ENCODE measurements at places on chromosomes 2 and 18.

GRCh38 chr2:196489371-196489770 lies 150.1 kb upstream of the CCDC150 start:
- DNase-seq = no peak

- DNase-seq = no peak
Observed at GRCh38 chr2:6337472-6337820, 528.3 kb downstream of the CMPK2 start.

DNA sequence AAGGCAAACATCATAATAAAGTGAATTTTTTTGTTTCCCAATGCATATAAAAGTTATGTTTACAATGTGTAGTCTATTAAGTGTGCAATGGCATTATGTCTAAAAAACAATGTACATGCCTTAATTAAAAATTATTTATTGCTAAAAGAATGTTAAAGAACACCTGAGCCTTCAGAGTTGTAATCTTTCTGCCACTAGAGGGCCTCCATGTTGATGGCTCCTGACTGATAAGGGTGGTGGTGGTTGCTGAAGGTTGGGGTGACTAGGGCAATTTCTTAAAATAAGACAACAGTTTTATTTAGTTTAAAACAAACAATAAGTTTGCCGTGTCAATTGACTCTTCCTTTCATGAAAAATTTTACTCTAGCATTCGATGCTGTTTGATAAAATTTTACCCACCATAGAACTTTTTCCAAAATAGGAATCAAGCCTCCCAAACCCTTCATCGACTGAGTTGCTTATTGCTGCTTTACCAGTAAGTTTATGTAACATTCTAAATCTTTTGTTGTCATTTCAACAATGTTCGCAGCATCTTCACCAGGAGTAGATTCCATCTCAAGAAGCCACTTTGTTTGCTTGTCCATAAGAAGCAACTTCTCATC lies 32.3 kb downstream of the MAP3K2 start:
- peak; percentile 13 for DNase-seq

GRCh38 chr18:75240433-75240832 lies 29.8 kb downstream of the TSHZ1 start:
- DNase-seq = no peak

DNA sequence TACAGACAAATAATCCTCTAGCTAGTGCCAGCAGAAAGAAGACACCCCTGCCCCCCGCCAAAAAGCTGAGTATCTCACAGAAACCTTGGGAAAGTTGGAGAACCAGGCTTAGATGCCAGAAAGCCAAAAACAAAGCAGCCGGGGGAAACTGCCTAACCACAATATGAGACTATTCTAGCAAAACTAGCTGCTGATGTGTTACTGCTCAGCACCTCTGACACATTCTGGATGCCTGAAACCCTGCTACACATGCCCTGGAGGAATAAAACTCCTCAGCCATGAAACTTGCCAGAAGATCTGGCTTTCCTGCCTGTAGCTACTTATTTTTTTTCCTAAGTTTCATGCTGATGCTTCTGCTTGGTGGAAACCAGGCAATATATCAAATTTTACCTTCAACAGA lies 122.7 kb upstream of the GCFC2 start:
- no peak for DNase-seq

DNA sequence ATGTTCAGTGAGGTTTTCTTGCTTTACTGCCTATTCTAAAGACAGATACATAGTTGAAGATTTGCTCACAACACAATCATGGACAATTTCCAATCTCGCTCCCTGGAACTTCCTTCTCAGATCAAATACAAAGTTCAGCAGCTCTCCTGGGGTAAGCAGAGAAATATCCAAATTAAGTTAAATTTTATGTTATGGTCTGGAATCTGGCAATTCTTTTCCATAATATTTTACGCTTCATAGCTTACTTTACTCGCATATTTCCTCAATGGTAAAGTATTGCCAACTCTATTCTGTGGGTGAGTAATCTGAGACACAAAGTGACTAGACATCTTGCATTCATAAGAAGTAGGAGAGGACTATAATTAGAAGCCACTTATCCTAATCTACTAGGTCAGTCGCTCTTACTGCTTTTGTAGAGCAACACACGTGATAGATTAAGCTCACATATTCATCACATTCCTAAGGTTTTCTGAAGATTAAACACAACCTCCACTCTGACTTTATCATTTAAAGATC lies 529.4 kb downstream of the CCDC85A start:
- DNase-seq = no peak

DNA sequence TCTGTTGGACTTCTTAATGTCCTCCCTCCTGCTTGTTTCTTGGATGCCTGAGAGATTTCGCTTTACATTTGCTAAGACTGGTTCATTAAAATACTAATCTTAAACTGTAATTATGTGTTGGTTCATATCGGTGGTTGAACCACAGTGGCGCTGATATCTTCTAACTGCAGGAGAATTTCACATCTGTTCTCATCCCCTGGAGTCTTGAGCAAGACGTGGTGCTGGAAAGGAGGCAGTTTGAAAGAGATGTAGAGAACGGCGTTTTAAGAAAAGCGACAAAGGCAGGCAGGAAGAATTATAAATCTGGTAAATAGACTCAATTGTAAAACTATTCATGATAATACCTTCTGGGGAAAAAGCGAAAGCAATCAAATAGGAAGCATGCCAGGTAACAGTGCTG lies 79.5 kb downstream of the NXPH2 start:
- DNase-seq = no peak

DNA sequence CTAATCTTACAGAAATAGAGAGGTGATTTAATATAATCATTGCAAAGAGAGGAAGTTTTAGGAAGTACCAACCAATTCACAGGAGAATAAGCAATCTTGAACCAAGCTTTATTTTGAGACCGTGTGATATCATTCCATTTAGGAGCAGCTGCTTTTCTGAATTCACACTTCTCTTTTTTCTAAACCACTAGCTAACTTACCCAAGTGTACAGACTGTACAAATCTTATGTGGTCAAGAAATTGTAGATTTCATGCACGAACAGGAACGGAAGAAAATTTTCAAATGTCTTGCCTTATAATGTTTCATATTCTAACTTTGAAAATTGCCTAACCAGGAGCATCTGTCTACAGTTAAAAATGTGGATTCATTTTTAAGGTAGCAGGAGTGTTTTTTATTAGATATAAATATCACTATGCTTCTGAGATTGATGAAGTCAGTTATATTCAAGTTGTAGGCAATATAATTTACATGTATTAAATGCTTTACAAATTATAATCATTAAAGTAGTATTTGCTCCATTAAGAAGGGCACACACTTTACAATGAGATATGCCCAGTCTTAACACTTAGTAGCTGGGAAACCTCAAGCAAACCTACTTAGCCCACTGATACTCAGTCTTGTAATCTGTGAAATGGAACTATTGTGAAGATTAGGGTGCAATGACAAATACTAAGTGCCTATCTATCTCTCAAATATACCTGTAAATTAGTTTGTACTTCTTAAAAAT lies 302.2 kb upstream of the STON1 start:
- DNase-seq = no peak

DNA sequence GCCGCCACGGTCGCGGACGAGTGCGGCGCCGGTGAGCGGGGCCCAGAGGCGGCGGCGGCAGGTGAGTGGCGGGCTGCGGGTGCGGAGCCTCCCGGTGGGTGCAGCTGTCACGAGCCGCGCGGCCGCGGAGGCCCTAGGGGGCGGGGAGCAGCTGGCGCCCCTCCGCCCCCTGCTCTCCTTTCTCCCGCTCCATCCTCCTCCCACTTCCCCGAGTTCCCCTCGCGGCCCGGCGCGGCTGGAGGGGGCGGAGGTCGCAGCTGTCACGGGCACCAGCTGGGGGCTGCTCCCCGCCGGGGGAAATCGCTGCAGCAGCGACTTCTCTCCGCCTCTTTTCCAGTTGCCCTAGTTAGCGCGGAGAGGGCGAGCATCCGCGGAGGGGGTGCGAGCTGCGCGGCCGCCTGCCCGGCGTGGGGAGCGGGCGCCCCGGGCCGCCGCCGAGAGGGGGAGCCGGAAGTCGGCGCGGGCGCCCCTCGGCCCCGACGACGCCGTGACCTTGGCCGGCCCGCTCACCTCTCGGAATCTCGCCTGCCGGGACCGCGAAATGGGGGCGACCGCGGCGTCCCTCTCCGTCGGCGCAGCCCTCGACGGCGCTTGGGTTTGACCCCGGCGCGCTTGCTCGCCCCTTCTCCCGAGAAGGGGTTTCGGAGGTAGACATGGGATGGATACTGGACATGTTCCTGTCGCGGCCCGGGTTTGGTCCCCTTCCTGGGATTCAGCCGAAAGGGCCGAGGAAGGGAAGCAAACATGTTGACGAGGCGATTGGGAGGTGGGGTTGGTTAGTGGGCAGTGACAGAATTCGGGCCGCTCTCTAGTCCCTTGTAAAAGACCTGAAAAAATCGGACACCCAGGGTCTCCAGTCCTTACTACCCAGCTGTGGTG lies 727 bp downstream of the NCOA1 start:
- peak; percentile 53 for DNase-seq

GRCh38 chr2:209424781-209425470 lies 1.1 kb downstream of the MAP2 start:
- no peak for DNase-seq

- DNase-seq = no peak
Observed at GRCh38 chr2:145543155-145543554, 1023.2 kb upstream of the ZEB2 start.

GRCh38 chr2:207235621-207236020 lies 69.9 kb upstream of the KLF7 start:
- no peak for DNase-seq

DNA sequence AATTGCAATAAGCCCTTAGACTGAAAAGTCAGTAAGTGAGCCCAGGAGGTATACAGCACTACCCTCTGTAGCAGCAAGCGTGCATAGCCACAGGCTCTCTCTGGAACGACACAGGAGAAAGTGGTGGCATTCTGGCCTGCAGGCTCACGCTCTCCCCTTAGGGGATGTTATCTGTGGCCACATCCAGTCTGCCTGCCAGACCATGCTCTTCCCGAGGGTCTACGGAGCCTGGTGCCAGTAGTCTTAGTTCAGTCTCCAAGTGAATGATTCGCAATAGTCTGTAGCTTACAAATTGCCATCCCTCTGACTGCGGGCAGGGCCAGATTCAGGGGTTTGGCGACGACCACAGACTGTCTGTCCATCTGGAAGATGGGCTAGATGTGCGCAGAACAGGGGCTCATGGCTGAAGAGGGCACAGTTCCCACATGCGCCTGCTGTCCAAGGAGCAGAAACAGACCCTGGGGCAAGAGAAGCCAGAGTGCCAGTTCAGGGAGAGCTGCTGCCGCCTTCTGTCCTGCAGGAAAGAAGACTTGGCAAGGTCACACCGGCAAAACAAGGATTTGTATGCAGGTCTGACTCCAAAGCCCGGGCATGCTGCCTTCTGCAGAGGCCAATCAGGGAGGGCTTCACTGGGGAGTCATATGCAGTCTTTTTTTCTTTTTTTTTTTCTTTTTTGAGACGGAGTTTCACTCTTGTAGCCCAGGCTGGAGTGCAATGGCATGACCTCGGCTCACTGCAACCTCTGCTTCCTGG lies 3.5 kb upstream of the KLF11 start:
- no peak for DNase-seq

DNA sequence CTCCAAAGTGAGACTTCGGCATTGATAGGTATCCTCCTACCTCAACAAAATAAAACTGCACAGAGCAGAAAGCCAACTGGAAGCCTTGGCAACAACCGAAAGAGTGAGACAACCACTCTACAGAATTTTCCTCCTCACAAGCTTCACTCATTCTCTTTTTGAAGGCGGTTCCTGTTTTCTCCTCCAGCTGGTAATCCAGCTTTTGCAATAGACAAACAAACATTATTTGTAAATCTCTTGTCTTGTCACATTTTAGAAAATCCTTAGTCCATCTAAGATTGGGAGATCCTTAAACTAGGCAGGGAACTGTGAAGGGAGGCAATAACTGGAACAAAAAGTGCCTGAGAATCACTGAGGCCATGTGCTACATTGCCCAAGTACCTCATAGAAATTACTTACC lies 332.4 kb downstream of the BCL11A start:
- no peak for DNase-seq

- no peak for DNase-seq
Observed at GRCh38 chr2:233501198-233502076, 65.1 kb downstream of the USP40 start.

DNA sequence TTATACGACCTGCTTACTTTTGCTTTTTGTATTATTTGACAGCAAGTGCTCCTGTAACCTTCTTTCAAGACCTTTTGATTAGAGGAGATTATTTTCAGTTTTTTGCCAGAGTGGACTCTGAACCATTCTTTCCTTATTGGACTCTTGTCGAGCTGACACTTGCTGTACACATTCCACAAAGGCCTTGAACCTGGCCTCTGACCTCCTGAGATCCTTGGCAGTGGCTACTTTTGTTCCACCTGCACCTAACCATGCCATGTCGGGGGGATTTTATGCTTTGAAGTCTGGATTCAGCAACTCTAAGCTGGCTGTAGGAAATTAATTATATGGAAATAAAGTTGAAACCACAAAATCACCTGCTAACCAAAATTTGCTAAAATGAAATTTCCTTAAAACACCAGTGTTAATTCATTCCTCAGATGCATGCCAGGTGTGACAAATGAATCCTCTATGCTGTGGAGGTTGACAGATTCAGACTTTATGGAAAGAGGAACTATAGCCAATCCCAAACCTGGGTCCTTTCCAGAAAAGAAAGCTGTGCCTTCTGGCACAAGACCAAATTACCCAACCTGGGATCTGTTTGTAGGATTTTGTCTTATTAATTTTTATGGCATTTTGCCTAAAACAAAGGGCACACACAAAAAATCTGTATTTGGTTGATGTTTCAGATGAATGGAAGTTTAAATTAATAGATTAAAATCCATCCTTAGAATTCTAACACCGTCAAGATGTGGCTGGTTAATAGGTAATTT lies 110.4 kb downstream of the CDC42EP3 start:
- no peak for DNase-seq

DNA sequence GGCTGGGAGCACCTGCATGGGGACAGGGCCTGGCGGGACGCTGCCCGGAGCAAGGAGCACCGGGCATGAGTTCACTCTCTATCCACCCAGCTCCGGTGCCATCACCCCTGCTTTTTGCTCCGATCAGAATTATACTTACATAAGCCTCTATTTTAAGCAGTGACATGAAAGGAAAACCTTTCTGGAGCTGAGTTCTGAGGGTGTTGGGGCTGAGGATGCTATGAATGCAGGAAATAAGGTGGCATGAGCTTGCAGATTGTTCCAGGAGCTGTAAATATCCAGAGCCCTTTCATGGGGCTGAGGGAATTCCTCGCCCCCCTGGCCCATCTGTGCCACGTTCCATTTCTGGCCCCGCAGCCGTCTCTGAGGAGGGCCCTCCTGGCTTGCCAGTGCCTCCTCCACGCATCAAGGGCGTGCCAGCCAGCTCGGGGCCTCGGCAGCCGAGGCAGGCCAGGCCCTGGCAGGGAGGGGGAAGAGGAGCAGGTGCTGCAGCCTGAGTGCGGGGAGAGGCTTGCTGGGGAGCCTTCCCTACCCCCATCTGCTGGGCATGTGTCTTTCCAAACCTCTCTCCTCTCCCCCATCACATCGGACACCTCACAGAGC lies 91.7 kb upstream of the MCFD2 start:
- no peak for DNase-seq

- DNase-seq = no peak
Observed at GRCh38 chr2:233402789-233403188, 48.5 kb downstream of the DGKD start.

GRCh38 chr18:8762968-8763367 lies 57.6 kb downstream of the MTCL1 start:
- DNase-seq = no peak

Measured in stimulated activated CD4-positive, alpha-beta T cell treated with anti-CD3 and anti-CD28 coated beads, Interleukin-4, amount 100 ng/mL, for 4 hours (primary cell).